ENCODE measurements at places on chromosomes 1 and 21. TPM values are rescaled to one million over a fixed set of nuclear protein-coding genes. Genes with fewer than 3 reads are reported as not detected.

The MEX3A gene
- total RNA-seq = 0.27 TPM

The SHC1 gene
- total RNA-seq = 61.4 TPM

The HAPLN2 gene
- total RNA-seq = not detected

The AMY1A gene
- not detected for total RNA-seq

The CYP4X1 gene
- total RNA-seq = not detected

The PYHIN1 gene
- 19.5 TPM for total RNA-seq

The TFB2M gene
- 30.9 TPM for total RNA-seq

The TNFRSF1B gene
- total RNA-seq = 211 TPM

The FLG gene
- not detected for total RNA-seq

The GUCA2B gene
- total RNA-seq = not detected

The CTSK gene
- 1.8 TPM for total RNA-seq

The EFNA3 gene
- total RNA-seq = 3.0 TPM

The SLC1A7 gene
- not detected for total RNA-seq

The PLCH2 gene
- total RNA-seq = 2.9 TPM

The FMO2 gene
- not detected for total RNA-seq

The CLCNKB gene
- not detected for total RNA-seq

The ADGRB2 gene
- total RNA-seq = 0.13 TPM

All from activated T-helper 1 cell treated with anti-CD3 and anti-CD28 coated beads, Interleukin-12 subunit alpha, Interleukin-12 subunit beta, Interleukin-2, Interleukin-4 antibody, amounts not matched to agents 30 ng/mL and 10 ng/mL and 1 ng/mL, durations not matched to agents 14 hours and 24 hours and 36 hours (primary cell).